ENCODE measurements at places on chromosomes 13 and 19.

- DNase-seq, result no peak
Observed at GRCh38 chr19:57105976-57106721, 13.6 kb upstream of the USP29 start.

GRCh38 chr13:32910530-32910929 lies 105.7 kb upstream of the KL start:
- no peak for DNase-seq

- DNase-seq, result no peak
Observed at GRCh38 chr13:40596484-40596883, 70.0 kb downstream of the FOXO1 start.

GRCh38 chr19:52948025-52948770 lies 14.5 kb downstream of the ZNF816 start:
- DNase-seq, result no peak

DNA sequence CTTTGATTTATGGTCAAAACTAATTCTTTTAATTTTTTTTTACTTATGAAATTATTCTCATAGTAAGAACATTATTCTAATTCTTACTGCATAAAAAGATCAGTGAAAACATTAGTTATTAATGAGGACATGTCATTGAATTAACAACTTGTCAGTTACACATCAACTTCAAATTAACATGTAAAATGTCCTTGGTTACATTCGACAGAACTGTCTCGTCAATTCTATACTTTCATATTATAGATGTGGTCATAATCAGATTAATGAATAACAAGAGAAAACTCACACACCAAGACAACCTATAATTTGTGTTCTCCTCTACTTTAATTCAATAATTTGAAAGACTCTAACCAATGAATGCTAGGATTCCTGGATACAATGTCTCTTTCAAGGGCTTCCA lies 66.7 kb downstream of the KATNAL1 start:
- no peak for DNase-seq

DNA sequence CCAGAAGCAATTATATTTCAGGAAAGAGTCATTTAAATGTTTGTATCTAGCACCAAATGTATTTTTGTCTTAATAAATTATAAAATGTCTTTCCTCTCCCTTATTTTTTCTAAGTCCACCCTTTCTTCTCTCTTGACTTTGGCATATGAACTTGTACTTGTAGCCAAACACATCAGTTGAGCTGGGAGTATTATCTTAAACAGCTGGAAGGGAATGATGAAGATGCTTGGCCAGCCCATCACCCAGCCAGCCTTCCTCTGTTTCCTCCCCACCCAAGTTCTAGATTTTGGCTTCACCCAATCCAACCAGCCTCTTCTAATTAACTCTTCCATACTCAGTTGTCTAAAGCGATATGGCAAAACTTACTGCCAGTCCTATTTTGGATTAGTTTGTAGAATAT lies 272.5 kb downstream of the ENOX1 start:
- DNase-seq, result no peak

GRCh38 chr13:109698779-109699178 lies 87.6 kb downstream of the IRS2 start:
- peak; percentile 67 for DNase-seq

- DNase-seq, result peak; percentile 28
Observed at GRCh38 chr13:109918179-109918711, 131.9 kb upstream of the IRS2 start.

GRCh38 chr13:73765651-73766384 lies 368.4 kb downstream of the KLF12 start:
- DNase-seq, result no peak

DNA sequence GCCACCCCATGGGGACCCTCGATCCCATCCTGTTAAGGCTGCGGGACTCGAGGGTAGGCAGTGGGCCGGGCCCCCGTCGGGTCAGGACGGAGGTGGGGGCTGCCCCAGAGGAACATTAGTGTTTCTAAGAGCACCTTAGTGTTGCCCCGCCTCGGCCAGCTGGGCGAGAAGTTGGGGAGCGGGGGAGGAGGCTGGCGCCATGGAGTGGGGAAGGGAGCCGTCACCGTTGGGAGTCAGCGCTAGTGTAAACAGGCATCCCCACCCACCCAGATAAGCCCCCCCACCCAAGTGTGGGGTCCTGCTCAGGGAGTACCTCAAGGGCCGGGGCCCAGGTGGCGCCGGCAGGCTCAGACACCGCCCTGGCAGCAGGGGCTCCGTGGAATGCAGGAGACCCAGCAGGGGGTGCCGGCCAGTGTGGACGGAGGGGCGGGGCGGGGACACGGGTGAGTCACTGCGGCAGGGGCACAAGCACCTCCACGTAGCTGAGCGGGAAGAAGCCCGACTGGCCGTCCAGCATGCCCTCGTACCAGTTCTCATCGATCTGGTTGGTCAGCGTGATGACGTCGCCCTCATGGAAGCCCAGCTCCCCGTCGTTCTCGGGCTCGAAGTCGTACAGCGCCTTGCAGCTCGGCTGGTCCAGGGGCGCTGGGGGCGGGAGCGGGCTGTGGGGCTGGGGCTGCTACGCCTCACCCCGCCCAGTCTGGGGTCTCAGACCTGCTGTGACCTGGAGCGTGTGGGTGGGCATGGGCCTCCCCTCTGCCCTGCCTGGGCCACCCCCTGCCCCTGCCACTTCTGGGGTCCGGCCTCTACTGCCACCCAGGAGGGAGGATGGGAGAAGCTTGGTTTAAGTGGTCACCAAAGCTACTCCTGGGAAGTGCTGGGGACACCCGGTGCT lies 18.0 kb downstream of the MPND start:
- DNase-seq, result no peak

GRCh38 chr13:69474011-69474685 lies 633.5 kb upstream of the ATXN8OS start:
- DNase-seq, result no peak

DNA sequence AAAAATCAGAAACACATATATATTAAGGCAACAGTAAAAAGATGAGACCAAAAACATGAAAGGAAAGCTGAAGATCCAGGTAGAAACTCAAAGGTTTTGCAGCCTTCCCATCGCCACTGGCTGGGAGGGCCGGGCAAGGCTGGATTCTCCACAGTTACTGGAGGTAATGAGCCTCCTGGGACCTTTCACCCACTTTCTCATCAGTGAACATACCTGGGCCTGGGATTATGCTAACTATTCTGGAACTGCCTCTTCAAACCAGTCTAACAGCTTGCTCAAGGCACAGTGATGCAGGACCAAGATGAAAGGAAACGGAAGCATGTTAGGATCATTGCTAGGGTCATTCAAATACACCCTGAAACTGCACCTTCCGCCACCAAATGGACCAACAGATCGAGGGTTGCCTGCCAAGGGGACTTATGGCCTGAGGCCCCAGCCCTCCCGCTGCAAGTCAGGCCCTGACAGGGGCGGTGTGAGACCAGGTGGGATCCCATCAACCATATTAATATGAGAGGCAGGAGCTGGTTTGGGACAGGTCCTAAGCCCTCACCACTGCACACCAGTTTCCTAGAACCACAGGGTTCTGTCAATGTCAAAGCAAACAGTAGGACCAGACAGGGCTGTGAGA lies 28.4 kb upstream of the ATP12A start:
- no peak for DNase-seq

GRCh38 chr13:30810261-30810701 lies 74.9 kb downstream of the ALOX5AP start:
- no peak for DNase-seq

DNA sequence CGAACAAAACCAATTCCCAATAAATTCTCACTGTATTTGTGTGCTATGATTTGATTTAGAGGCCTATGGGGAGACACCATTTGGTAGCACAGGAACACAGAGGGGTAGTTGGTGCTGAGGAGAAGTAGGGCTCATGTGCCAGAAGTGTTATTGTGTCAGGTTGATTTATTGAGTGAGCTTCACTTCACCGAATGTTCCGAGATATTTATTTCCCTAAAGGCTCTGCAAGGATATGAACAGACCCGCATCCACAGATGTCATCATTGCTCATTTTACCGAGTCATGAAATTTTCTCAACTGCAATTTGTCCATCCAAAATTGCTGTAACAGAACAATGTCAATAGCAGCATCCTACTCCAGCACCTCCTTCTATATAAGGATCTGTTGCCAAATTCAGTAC lies 69.5 kb downstream of the DACH1 start:
- DNase-seq, result no peak

DNA sequence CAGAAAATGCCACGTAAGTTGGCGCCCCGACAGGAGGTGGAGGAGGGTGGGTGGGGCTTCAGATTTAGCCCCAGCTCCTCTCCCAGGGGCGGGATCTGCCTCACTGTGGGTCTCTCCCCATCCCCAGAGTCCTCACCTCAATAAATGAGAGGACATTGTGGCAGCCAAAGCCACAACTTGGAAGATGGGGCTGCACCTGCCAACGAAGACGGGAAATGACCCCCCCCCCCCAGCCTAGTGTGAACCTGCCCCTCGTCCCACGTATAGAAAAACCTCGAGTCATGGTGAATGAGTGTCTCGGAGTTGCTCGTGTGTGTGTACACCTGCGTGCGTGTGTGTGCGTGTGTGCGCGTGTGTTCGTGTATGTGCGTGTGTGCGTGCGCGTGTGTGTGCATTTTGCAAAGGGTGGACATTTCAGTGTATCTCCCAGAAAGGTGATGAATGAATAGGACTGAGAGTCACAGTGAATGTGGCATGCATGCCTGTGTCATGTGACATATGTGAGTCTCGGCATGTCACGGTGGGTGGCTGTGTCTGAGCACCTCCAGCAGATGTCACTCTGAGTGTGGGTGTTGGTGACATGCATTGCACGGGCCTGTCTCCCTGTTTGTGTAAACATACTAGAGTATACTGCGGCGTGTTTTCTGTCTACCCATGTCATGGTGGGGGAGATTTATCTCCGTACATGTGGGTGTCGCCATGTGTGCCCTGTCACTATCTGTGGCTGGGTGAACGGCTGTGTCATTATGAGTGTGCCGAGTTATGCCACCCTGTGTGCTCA lies 1.5 kb upstream of the TRAPPC5 start:
- DNase-seq, result no peak

- DNase-seq, result peak; percentile 55
Observed at GRCh38 chr13:93249364-93250306, 23.0 kb downstream of the GPC6 start.

- no peak for DNase-seq
Observed at GRCh38 chr13:26956522-26957142, 196.0 kb upstream of the GPR12 start.

- DNase-seq, result no peak
Observed at GRCh38 chr13:24927810-24928404, 163.9 kb downstream of the RNF17 start.

- no peak for DNase-seq
Observed at GRCh38 chr13:92901739-92902138, 324.9 kb upstream of the GPC6 start.

- DNase-seq, result no peak
Observed at GRCh38 chr19:5418677-5419076, 36.5 kb upstream of the ZNRF4 start.

- DNase-seq, result peak; percentile 72
Observed at GRCh38 chr19:18469069-18469846, 31.3 kb upstream of the ISYNA1 start.

DNA sequence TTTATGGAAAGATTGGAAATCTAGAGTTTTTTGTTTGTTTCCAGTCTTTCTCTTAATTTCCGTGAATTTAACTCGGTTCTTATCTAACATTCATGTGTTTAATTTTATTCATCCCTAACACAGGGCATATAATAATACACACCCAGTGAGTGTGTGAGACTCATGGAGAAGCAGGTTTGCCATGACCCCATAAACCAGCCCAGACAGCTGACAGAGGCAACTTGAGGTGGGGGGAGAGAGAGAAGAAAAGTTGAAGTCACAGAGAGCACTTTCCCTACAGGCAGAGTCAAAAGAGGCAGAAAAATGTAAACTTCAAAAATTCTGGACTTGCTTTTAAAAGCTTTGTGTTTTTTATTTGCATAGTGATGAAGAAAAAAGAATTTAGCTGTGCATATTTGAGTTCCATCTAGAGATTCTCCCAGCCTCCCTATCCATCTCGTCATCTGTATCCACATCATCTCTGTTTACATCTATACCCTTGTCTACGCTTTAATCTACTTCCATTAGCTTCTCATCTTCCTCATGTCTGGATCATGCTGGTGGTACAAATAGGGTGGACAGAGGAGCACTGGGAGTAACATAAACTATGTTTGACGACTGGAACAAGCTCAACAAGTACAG lies 60.2 kb downstream of the THSD1 start:
- DNase-seq, result no peak

- DNase-seq, result no peak
Observed at GRCh38 chr19:54928299-54928698, 19.0 kb downstream of the NLRP7 start.

DNA sequence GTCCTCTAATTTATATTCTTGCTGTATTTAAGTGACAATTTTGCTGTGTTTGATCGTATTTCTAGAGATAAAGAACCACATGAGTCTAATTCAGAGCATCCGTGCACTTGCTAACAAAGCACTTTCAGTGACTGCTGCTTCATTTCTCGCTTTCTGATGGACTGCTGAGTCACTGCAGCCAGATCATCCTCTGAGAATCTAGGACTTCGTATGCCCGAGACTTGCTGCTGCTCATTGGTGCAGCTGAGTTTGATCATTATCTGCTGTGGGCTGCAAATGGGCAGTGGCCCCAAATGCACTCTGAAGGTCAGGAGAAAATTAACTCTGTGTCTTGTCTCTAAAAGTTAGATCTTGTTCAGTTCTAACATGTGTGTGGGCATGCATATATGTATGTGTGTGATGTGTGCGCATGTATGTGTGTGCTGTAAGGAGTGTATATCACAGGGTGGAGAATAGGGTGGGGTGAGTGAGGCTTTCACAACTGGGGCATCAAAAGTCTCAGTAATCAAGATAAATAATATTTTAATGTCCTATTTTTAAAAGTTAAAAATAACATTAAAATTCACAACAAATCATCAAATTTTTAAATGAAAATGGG lies 342.6 kb downstream of the MTUS2 start:
- DNase-seq, result no peak

GRCh38 chr13:77580748-77581147 lies 45.2 kb downstream of the SCEL start:
- no peak for DNase-seq

DNA sequence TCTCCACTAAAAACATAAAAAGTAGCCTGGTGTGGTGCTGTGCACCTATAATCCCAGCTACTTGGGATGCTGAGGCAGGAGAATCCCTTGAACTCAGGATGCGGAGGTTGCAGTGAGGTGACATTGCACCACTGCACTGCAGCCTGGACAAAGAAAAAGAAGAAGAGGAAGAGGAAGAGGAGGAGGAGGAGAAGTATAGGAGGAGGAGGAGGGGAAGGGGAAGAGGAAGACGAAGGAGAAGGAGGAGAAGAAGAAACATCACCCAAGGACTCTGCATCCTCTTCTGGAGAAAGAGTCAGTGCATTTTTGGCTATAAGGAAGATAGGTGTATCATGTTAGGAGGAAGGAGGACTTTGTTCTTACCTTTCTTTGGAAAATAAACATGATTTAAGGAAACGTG lies 13.0 kb upstream of the FPR3 start:
- no peak for DNase-seq
